ENCODE measurements at places on chromosomes 2 and 18.

GRCh38 chr2:81250270-81250669 lies 945.7 kb upstream of the LRRTM1 start:
- DNase-seq: no peak

GRCh38 chr18:598124-598589 lies 1.4 kb downstream of the CLUL1 start:
- DNase-seq: no peak

GRCh38 chr2:213806125-213806726 lies 522.0 kb downstream of the SPAG16 start:
- DNase-seq: peak; percentile 12

DNA sequence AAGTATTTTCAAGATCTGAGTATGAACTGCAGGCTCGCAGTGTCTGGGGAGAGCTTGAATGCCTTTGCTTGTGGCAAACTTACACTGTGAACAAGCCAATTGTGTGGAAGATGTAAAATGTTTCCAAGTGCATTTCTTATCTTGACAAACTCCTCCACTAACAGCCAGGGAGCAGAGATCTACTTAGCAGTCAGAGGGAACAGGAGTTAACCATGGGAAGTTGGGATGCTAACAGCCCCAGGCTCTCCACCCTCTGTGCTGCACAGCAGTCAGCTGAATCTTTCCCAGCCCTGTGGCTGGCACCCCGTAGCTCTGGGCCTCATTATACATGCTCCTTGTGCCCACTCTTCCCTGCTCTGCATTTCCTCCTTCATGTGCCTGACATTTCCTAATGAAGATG lies 450.2 kb downstream of the TSN start:
- no peak for DNase-seq

GRCh38 chr2:62140426-62141141 lies 55.3 kb upstream of the B3GNT2 start:
- no peak for DNase-seq

DNA sequence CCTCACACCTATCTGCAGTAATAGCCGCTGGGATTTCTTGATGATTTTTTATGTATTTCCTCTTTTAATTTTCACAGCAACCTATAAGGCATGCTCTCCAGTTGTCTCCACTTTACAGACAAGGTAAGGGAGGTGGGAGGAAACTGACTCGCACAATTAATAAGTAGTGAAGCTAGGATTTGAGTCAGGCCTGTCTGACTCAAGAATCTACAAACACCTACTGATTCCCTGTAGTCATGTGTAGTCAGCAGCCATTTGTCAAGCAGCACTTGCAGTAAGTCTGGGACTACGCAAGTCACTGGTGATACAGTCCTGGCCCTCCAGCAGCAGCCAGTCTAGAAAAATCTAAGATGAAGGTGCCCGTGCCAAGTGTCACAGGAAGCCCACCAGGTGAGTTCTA lies 193.6 kb upstream of the PKDCC start:
- DNase-seq: no peak

DNA sequence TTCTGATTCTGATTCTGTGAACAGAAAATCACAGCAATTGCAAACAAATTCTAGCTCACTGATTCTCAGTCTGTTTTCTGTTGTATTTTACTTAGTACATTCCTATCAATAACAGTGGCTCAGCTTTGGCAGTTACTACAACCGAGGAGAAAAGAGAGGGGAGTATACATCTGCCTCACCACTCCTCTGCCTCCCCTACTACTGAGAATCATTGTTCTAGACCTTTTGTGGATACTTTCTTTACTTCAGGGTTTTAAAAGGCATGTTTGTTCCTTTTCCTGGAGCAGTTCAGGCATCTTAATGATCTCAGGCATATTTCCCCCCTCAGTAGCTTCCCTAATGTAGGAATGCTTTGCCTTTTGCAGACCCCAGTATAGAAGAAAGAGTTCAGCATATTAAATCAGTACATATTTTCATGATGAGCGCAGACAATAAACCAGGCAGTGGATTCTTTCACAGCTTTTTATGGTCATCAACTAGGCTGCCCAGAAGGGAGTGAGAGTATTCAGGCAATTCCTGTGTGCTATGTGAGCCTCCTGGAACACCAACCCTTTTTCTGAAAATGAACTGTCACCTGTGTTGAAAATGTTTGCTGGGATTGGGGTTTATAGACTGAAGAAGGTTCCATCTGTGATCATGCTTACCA lies 10.3 kb downstream of the STAMBP start:
- DNase-seq: no peak

GRCh38 chr2:17620280-17620679 lies 79.8 kb downstream of the VSNL1 start:
- DNase-seq: no peak

DNA sequence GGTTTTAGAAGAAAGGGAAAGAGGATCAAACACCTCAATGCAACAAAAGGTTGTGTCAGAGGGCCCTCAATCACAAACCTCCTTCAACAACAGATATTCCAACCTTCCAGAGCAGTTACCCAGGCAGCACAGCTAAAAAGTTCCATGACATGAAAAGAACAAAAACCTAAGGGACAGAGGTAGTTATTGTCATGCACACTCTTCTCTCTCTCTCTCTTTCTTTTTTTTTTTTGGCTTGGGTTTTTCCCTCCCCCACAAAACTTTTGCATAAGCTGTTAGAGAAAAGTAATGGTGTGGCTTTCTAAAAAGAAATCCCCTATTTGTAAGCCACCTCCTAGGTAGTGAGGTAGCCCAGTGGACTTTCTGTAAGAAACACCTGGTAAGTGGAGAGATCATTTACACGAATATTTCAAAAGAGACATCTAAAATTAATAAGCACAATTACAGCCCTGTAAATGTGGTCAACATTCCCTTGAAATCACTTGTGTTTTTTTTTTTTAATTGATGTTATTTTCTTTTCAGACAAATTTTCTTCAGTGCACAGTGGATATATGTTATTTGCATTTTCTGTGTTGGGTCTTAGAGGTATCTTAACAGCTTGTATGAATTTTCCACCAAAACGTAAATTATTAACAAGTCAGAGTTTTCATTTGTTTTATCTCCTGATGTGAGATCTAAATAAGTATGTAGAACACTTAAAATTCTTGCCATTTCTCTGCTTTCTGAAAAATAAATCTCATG lies 48.4 kb downstream of the ZEB2 start:
- no peak for DNase-seq

DNA sequence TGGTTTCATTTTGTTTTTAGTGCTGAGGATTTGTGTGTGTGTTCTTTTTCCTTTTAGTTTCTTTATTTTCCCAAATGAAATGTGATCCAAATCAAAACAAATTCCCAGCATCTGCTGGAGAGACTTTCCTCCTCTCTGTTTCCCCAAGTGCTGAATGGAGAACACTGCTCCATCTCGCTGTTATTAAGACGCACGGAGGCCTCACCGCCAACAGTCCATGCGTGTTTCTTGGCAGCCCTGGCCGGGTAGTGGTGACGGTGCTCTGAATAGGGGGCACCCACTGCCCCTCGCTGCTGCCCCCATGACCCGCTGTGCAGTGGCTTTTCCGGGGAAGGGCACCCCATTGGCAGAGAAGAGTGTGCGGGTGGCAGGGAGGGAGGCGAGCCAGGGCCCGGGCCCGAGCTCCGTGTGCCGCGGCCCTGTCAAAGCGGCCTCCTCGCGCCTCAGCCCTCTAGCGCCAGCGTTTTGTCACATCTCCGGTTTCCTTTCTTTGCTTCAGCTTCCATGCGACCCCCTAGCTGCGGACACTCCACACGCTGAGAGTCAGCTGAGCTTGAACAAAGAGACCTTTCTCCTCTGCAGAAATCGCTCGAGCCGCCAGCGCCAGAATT lies 473.7 kb upstream of the SALL3 start:
- DNase-seq: peak; percentile 42

DNA sequence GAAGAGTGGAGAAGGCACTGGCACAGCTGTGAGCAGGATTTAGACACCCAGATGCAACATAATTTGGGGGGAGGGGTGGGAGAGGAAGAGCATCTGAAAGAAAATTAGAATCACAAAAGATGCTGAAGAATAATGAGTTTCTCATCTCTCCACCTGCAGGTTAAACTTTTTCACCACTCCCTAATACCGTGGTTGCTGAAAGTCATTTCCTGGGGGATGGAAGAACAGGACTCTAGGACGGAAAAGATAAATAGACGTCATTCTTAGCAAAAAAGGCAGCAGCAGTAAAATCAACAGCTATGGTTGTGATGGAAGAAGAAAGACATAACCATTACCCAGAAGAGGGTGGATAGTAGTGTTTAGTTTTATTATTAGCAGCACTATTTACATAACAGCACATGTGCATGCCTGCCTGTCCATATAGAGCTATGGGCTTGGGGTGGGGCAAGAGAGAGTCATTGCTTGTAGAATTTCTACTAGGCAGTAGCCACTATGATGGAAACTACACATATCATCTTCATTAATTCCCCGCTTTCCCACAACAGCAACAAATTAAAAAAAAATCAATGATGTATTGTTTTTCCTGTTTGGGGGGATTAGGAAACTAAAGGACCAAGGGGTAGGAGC lies 212.2 kb downstream of the TRIB2 start:
- DNase-seq: no peak

- no peak for DNase-seq
Observed at GRCh38 chr2:70936165-70936978, 672 bp downstream of the ATP6V1B1 start.

DNA sequence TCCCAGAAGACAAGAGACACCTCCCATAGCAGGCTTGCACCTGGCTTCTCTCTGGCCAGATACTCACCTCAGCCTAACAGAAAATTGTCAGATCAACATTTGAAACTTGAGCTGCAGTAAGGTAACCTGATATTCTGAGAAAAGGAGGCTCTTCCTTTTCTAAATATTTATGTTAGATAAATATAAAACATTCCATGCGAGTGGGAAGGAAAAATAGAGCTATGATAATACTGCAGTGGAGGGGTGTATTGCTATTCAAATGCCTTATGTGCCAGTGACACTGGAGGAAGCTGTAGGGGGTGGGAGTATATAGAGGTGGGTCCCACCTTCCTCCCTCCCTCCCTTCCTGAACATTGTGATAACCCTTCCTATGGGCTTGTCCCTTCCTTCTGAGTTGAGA lies 515.5 kb upstream of the CHAC2 start:
- DNase-seq: no peak

- DNase-seq: no peak
Observed at GRCh38 chr2:236570081-236570868, 650 bp downstream of the ACKR3 start.

DNA sequence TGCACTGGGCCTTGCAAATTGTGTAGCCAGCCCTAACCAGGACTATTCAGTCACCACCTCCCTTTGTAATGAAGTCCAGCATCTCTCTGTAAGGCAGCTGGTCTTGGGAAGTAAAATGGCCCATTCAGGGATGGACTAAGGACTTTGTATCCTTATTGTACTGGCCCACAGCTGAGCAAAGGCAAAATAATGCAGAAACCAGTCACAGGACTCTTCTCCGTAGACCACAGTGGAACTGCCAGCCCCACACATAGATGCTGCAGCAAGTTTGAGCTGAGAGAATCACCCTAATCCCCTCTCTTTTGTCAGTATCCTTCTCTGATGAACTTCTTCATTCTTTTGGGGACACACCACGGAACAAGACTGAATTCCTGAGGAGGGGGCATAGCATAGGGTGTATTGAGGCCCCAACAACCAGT lies 73.6 kb upstream of the RTN4 start:
- peak; percentile 52 for DNase-seq

DNA sequence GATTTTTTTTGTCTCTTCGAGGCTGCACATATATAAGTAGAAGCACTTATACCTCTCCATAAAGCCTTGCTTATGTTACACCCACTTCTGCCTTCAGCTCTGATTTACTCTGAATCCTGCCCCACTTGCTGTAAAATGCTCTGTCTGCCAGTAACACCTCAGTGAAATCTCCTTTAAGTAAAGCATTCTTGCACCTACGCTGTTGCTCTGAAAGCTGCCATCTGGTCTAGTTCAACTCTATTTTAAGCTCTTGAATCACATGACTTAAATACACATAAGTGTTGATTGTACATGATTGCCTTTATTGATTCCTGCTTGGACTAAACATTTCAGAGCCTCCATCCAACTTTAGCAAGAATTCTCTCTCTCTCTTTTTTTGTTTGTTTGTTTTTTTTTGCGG lies 609.0 kb upstream of the CELF4 start:
- no peak for DNase-seq

GRCh38 chr2:172416447-172417058 lies 10.8 kb upstream of the ITGA6 start:
- no peak for DNase-seq

DNA sequence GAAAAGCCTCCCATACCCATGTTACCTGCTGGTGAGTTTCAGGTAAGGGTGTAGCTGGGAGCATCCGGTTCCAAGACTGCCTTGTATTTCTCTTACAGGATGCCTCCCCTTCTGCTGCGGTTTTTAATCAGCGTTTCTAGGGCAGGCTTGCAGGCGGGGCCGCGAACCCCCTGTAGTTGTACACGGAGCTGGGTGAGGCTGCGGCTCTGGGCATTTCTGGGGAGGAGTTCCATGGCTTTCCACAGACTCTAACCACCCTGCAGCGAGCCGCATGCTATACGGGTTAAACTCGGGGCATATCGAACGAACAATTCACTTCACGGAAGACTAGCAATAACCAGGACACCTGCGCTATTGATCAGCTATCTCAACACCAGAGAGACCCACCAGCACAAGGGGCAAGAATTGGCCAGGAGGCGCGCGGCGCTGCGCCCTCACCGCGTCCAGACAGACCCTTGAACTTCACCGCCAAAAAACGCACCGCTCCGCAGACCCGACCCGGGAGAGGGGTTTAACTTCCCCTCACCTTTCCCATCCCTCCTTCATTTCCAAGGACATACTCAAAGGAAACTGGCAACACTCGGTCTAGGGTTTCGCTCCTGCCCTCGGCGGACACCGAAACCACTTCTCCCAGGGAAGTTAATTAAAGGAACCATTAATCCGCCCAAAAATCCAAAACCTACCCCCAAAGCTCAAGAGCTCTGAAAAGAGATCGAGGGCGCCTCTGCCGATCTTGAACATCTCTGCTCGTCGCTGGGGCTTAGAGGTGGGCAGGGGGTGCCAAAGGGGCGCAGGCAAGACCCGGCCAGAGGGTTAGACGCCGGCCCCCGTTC lies 909 bp downstream of the TGFA start:
- DNase-seq: no peak

- DNase-seq: no peak
Observed at GRCh38 chr2:68125821-68126220, 31.9 kb upstream of the PNO1 start.

- DNase-seq: no peak
Observed at GRCh38 chr18:26874283-26874682, 8.8 kb upstream of the AQP4 start.

DNA sequence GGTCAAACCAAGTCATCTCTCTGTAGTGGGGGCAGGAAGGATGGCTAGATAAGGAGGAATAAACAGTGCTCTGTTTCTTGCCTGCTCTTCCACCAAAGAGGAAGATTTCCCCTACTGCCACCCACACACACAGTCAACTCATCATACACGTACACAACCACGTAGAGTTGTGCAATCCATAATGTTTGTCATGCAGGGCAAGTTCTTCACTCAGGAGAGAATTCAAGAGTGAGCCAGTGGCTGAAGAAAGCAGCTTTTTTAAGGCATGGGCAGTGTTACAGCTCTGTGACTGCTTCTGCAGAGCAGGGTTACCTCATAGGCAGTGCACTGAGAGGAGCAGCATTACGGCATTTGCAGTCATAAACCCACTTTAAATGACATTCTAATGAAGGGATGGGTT lies 283.0 kb downstream of the RND3 start:
- DNase-seq: no peak

All from hippocampal formation (tissue), 2 donors.